ENCODE measurements at places on chromosomes 16 and 17.

DNA sequence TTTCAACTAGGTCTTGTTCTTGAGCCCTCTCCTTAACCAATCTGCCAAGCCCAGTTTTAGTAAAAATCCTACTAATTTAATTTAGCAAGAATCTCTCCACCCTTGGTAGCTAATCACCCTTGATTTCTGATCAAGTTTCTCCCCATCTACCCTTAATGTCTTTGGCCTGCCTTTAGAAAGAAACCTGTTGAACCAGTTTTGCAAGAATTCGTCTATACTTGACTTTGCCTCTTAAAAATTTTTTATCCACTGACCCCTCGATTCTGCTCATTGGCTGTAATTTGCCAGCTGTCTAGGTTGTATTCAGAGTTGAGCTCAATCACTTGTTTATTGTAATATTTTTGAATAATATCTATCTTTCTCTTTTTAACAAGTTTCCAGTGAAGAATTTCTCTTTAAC lies 1138.5 kb downstream of the CDH11 start:
- no peak for DNase-seq
- H3K4me1 ChIP-seq = no peaks in the 10 kb centered on the region
- no peaks in the 10 kb centered on the region for H3K36me3 ChIP-seq
- H3K27me3 ChIP-seq = no peaks in the 10 kb centered on the region

- no peaks in the 10 kb centered on the region for H3K27me3 ChIP-seq
- no peak overlapping the region for H3K4me3 ChIP-seq
- no peak overlapping the region for H3K27ac ChIP-seq
- no peak for DNase-seq
- H3K36me3 ChIP-seq = no peaks in the 10 kb centered on the region
These were observed 3.4 kb upstream of the PDZD9 start for GRCh38 chr16:22004341-22004740.

DNA sequence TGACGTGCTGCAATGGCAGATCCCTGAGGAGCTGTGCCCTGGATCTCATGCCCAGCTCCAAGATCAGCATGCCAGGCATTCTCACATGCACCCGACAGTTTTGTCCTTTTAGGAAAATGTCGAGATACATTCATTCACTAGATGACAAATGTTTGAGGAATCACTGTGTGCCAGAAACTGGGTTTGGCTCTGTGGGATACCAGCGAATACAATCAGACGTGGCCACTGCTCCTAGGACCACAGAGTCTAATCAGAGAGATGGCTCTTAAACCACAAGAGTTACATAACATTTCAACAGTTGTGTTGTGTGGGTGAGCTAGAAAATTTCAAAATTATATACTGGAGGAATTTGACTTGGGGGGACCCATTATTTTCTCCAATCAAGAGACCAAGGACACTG lies 579.7 kb downstream of the CDH13 start:
- no peaks in the 10 kb centered on the region for H3K36me3 ChIP-seq
- no peak overlapping the region for H3K27ac ChIP-seq
- H3K27me3 ChIP-seq = no peaks in the 10 kb centered on the region
- DNase-seq = no peak
- H3K4me3 ChIP-seq = no peak overlapping the region
- no peaks in the 10 kb centered on the region for H3K4me1 ChIP-seq

DNA sequence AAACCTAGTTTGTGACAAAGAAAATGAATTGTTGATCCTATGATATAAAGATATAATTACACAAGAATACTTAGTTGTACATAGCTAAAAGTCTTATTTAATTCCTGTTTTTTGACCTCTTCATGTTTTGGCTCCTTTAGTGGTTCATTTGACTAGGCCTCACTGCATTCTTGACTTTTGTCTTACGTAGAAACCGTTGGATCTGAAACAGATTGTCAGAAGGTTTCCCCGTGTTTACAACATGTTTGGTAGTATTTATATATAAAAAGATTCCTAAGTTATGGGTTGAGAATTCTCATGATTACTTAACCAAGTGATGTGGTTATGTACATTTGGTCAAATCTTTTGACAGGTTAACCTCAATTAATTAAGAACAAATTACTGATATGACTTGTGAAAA lies 162.8 kb downstream of the BCAS3 start:
- no peaks in the 10 kb centered on the region for H3K27me3 ChIP-seq
- no peak for DNase-seq
- H3K4me1 ChIP-seq = no peaks in the 10 kb centered on the region
- H3K36me3 ChIP-seq = no peaks in the 10 kb centered on the region
- H3K27ac ChIP-seq = no peak overlapping the region

GRCh38 chr16:12332167-12332952 lies 355.8 kb downstream of the SNX29 start:
- H3K27me3 ChIP-seq = no peaks in the 10 kb centered on the region
- no peak overlapping the region for H3K4me3 ChIP-seq
- no peaks in the 10 kb centered on the region for H3K4me1 ChIP-seq
- no peaks in the 10 kb centered on the region for H3K36me3 ChIP-seq
- no peak for DNase-seq
- no peak overlapping the region for H3K27ac ChIP-seq
